ENCODE measurements at places on chromosomes 13 and 19.

- no peak for DNase-seq
Measured at GRCh38 chr19:14473073-14473977, 1.8 kb downstream of the PTGER1 start.

DNA sequence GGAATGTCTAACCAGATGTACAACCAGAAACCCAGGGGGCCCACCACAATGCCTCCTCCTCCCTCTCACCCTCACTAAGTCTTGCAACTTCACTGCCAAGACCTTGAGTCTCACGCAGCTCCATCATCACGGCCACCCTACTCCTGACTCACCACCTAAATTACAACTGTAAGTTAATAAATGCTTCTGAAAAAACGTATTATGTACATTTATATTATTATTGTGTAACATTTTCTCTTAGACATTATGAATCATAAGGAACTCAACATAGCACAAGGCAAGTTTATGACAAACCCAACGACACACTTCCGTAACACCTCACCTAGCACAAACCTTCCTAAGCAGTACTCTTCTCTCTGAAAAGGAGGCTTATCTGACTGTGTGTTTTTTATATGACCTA is 20.7 kb downstream of the MIPEP start:
- DNase-seq: no peak

DNA sequence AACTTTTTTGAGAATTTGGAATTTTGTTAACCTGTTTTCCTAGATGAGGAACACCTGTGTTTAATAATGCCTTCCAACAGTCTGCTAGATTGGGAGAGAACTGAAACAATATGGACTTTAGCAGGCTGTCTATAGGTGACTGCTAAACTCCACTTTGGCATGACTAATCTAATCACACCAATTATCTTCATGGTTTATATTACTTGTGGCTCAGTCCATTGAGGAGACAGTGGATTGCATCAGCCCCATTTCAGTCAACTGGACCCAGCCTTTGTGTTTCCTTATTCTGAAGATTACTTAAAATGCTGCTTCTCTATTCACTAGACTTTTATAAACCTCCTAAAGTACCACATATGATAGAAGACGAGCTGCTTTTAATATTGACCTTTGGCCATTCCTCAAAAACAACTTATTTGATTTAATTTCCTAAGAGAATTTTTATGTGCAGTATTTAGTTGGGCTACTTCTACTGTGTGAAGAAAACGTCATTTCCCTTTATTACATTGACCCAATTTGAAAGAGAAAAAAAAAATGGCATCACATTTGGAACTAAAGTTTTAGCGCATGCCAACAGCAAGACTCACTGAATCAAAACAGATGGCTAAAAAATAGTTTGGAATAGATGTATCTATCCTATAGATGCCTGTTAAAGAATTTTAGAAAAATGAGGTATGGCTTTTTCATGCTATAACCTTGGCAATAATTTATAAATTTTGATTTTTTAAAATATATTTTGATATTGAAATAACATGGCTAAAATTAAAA is 295.8 kb downstream of the NDFIP2 start:
- DNase-seq: no peak

- DNase-seq: no peak
Measured at GRCh38 chr13:80558074-80558473, 217.1 kb upstream of the SPRY2 start.

- no peak for DNase-seq
Measured at GRCh38 chr19:17431417-17431816, 11.6 kb downstream of the MVB12A start.

DNA sequence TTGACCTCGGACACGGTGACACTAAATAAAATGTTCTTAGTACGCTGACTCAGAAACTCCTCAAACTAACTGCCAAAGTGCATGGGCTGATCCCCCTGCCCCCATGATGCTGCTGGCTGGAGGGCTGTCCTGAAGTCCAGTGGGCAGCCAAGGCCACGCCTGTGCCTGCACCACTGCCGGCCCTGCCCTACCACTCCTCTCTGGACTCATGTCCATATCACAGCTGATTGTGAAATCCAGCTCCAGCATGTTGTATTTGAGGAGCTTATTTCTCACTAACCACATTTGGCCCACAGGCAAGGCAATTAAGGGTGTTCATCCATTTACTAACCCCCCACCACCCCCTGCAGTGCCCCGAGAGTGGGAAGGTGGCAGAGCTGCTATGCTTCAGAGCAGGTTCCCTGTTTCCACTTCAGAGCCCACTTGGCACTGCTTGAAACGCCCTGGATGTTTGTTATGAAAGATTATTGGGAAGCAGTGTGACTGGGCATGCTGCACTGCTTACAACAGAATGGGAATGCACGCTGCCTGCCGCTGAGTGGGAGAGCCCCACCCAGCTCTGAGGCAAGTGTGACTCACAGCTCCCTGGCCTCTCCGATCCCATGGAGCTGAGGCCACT is 114.0 kb downstream of the UQCRFS1 start:
- no peak for DNase-seq

DNA sequence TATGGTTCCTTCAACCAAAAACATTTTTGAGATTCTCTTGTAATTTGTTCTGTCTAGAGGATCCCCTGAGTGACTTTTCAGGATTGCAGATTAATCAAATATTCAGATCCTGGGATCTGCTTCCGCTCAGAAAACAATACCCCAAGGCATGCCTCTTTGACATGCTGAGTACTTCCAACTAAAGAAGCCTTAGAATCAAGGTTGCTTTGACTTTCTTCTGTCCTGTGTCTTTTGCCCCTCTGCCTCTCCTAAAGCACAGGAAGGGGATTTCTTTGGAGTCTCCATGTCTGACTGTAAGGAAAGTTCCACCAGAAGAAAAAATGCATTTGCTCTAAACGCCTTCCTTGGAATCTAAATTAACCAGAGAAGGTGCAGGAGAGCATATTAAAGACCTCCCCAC is 431.5 kb downstream of the FGF14 start:
- no peak for DNase-seq

GRCh38 chr13:92390217-92390616 is 836.4 kb upstream of the GPC6 start:
- no peak for DNase-seq

DNA sequence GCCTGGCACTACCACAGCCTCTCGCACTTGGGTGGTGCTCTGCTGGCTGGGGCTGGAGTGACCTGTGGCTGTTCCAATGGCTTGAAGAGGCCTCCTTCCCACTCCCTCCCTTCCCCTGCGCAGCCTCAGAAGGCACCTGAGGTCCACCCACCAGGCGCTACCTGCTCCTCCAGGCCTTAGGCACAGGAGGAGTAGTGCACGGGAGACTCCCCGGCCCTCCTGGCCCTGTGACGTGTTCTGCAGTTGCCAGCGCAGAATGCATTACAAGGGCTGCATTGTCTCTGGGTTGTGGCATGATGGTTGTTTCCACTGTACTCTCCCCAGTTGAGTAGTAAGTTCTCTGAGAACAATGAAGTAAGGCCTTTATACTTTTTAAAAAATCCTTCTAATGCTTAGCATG is 128.6 kb downstream of the TEX29 start:
- no peak for DNase-seq

GRCh38 chr13:59144700-59145099 is 1019.0 kb downstream of the DIAPH3 start:
- no peak for DNase-seq

GRCh38 chr19:48806818-48807589 is 3.8 kb downstream of the BCAT2 start:
- DNase-seq: no peak

GRCh38 chr19:18289471-18290301 is 8.3 kb upstream of the JUND start:
- no peak for DNase-seq

GRCh38 chr19:11423164-11423790 is 4.2 kb upstream of the RGL3 start:
- no peak for DNase-seq

DNA sequence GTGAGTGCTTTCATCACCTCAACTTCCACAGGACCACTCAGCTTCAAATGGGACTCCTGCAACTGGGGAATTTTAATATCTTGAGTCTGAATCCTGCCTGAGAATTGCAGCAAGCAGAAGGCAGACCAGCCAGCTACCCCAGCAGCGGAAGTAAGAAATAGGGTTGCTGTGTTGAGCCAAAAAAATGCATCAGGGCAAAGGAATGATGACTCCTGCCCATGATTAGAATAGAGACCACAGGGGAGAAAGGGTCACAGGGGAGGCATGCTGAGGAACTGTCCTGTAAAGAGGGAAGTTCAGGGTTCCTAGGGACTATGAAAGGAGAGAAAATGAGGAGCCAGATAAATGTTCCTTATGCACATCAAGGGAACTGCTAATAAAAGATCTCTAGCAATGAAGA is 370.2 kb downstream of the KCTD12 start:
- DNase-seq: no peak

DNA sequence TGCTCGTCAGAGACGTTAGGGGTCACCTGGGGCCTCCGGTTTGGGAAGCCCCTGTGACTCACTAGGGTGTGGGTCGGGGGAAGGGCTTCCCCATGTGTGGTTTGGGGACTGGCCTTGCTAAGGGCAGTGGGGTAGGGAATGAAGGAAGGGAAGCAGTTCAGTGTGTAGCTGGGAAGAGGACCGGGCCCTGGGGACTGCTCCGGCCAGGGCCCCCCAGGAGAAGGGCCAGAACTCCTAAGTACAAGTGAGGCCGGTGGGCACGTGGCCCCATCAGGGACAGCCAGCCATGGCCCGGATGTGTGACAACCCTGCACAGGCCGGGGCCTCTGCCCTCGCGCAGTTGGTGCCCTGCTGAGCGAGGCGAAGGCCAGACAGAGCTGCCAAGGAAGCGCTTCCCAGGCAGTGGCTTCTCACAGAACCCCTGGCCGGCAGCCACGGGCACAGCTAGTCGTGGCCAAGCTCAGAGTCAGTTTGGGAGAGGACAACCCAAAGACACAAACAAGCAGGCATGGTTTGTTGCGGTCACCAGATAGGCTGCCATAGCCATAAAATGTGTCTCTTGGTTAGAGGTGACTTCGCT is 25.7 kb downstream of the TEX29 start:
- DNase-seq: no peak

DNA sequence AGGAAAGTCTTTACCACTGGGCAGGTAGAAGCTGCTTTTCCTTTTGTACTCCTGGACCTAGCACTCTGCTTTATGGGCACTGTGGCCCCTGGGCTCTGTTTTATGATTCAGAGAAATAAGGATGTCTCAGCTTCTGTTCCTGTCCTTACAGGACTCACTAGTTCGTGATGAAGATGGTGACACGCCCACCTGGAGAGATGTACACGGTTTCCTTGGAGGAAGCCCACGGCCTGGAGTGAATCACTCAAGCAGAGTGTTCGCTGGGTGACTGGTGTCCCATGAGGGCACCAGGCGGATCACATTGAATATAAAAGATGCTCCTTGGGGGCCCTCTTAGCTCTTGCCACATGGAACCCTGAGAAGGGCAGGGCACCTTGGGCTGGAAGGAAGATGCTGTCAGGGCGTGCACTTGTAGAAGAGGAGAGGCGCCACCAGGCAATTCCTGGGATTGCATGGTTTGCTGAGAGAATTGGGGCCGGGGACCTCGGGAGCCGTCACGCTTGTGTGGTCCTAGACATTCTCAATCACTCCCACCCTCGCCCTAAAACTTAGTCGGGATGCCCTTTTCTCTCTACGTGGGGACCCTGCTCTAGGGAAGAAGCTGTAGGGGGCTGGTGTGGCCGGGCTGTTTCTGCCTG is 202.6 kb downstream of the TSHZ3 start:
- DNase-seq: no peak

- no peak for DNase-seq
Measured at GRCh38 chr13:71118779-71119364, 748.1 kb downstream of the DACH1 start.

DNA sequence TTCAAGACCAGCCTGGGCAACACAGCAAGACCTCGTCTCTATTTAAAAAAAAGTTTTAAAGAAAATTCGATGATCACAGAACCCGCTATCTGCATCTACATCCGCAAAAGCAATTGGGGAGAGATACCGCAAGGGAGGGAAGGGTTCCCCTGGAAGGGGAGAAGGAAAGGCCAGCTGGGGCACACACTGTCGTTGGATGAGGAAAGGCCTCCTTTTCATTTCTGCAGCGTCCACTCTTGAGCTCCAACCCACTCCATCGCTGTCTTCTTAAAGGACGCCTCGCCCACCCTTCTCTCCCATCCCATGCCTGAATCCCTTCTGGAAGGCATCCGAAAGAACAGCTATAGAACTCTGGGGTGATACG is 3.2 kb upstream of the PRKCG start:
- DNase-seq: no peak

- no peak for DNase-seq
Measured at GRCh38 chr19:4748589-4748988, 24.9 kb upstream of the DPP9 start.

DNA sequence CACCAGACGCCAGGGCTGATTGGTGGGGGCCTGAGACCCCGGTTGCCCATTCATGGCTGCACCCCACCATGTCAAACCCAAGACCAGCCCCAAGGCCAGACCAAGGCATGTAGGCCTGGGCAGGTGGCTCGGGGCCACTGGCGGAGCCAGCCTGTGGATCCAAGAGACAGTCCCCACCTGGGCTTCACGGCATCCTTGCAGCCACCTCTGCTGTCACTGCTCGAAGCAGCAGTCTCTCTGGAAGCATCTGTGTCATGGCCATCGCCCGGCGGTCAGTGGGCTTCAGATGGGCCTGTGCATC is 3.8 kb upstream of the TEKTIP1 start:
- no peak for DNase-seq

DNA sequence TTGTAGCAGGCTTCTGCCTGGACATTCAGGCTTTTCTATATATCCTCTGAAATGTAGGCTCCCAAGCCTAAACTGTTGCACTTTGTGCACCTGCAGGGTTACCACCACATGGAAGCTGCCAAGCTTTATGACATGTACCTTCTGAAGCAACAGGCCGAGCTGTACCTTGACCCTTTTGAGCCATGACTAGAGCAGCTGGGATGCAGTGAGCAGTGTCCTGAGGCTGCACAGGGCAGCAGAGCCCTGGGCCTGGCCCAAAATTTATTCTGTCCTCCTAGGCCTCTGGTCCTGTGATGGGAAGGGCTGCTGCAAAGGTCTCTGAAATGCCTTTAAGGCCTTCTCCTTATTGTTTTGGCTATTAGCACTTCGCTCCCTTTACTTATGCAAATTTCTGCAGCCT is 23.5 kb upstream of the CD177 start:
- DNase-seq: no peak

GRCh38 chr13:51523082-51523518 is 61.2 kb upstream of the WDFY2 start:
- no peak for DNase-seq

DNA sequence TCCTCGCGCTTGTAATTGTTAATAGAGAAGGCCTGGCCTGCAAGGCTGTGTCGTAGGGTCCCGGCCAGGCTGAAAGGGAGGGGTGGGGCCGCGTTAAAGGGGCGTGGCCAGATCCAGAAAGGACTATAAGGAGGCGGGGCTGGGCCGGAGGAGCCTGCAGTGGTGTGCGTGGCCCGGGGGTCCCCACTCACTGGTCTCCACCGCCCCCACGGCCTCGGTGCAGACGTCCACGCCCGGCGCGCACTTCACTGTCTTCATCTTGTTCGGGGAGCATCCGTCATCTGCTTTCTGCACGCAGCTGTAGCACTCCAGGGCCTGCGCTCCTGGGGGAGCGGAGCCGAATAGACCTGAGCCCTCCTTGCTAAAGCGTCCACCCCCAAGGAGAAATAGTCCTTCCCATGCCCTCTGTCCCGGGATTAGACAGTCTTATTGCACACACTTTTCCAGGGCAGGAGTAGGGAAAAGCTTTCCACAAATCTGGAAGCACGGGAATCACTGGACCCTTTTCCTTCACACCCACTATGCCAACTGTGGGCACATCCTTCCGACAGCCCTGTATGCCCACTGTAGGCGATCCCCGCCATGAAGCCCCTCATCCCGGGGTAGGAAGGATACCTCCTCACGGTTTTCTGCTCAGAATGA is 1.2 kb downstream of the LYPD3 start:
- peak; percentile 52 for DNase-seq

- no peak for DNase-seq
Measured at GRCh38 chr13:94664889-94665288, 47.5 kb downstream of the SOX21 start.

- no peak for DNase-seq
Measured at GRCh38 chr13:55664178-55664577, 1476.5 kb upstream of the PRR20A start.
